Activated T-cell treated with anti-CD3 and anti-CD28 coated beads, Interleukin-2, amount 50 U/mL, for 4 hours (primary cell): ENCODE measurements at places on chromosomes 2 and 18. TPM values are rescaled to one million over a fixed set of nuclear protein-coding genes. Genes with fewer than 3 reads are reported as not detected.

The TMEM17 gene
- not detected for total RNA-seq

The CFC1 gene
- total RNA-seq, result 0.18 TPM

The LANCL1 gene
- 28.1 TPM for total RNA-seq

The GATA6 gene
- total RNA-seq, result 0.08 TPM

The ICOS gene
- 177 TPM for total RNA-seq

The DPYSL5 gene
- total RNA-seq, result not detected

The CYP27A1 gene
- total RNA-seq, result 0.14 TPM

The LINC00305 gene
- not detected for total RNA-seq

The C2orf15 gene
- total RNA-seq, result 0.19 TPM

The TACR1 gene
- total RNA-seq, result not detected

The HES6 gene
- 8.0 TPM for total RNA-seq

The EPB41L3 gene
- total RNA-seq, result 0.25 TPM

The SLC4A5 gene
- total RNA-seq, result 1.4 TPM

The ACTG2 gene
- total RNA-seq, result 0.52 TPM

The CRACDL gene
- 0.10 TPM for total RNA-seq

The CDH20 gene
- 0.15 TPM for total RNA-seq

The C2orf69 gene
- total RNA-seq, result 15.1 TPM

The HTR2B gene
- total RNA-seq, result 0.08 TPM

The UGT1A8 gene
- total RNA-seq, result not detected

The ZNF892 gene
- 2.6 TPM for total RNA-seq

The PRKAG3 gene
- not detected for total RNA-seq

The CTIF gene
- 5.3 TPM for total RNA-seq

The GAL3ST2 gene
- total RNA-seq, result 0.23 TPM

The HJURP gene
- total RNA-seq, result 5.8 TPM

The PGAP1 gene
- total RNA-seq, result 5.7 TPM

The LCLAT1 gene
- total RNA-seq, result 26.2 TPM

The OSBPL1A gene
- total RNA-seq, result 1.3 TPM

The GNLY gene
- 15.0 TPM for total RNA-seq

The FIGN gene
- not detected for total RNA-seq

The NR4A2 gene
- total RNA-seq, result 29.6 TPM

The TMEFF2 gene
- total RNA-seq, result not detected

The GKN2 gene
- total RNA-seq, result not detected

The DNER gene
- not detected for total RNA-seq

The MYO3B gene
- 0.08 TPM for total RNA-seq

The KCNG2 gene
- total RNA-seq, result not detected

The MAPRE3 gene
- total RNA-seq, result 3.7 TPM

The KLHL41 gene
- total RNA-seq, result not detected

The MC2R gene
- not detected for total RNA-seq

The LRRTM4 gene
- total RNA-seq, result not detected

The NEURL3 gene
- total RNA-seq, result 0.26 TPM

The SLC30A3 gene
- 0.18 TPM for total RNA-seq

The GALNT5 gene
- 0.15 TPM for total RNA-seq

The CYS1 gene
- 0.08 TPM for total RNA-seq

The DIPK1C gene
- total RNA-seq, result not detected

The SLC5A7 gene
- not detected for total RNA-seq

The ANKRD30BL gene
- not detected for total RNA-seq

The TBR1 gene
- not detected for total RNA-seq

The SERPINB12 gene
- not detected for total RNA-seq
